ENCODE measurements at places on chromosomes 3 and 15.
A peak's percentile ranks its signal among the peaks of the same experiment; 100 is the strongest.

- DNase-seq: peak; percentile 89
These were observed 10.5 kb downstream of the ACOX2 start for GRCh38 chr3:58526515-58526957.

DNA sequence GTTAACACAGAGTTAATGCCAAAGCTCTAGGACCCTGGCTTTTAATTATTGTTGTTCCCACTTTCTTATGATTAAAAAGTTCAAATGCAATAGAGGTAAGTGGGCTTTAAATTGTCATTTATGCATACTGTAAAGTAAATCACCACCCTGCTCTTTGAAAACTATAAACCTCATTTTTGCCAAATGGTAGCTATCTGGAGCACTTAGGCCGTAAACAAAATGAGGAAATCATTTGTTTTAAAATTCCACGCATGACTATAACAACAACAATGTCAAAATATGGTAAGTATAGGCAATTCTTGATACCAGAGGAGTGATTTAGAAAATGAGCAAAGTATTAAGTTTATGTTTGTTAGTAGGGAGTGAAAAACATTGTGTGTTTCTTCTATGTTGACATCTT is 1.8 kb downstream of the UNC13C start:
- DNase-seq: no peak

DNA sequence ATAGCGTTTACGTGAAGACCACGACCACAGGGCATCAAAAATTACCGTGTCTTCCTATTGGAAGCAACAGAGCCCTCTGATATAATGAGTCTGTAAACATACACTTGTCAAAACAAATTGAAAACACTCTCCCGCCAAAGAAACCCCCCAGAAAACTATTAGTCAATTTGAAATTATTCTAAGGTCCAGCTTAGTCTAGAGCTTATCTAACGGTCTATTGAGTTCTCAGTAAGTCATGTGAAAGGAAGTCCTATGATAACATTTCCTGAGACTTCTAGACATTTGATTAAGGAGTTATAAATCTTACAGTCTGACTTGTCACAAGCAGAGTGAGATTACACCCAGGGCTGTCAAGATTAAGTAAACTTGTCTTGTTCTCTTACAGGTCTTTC is 356.3 kb downstream of the FOXP1 start:
- no peak for DNase-seq

DNA sequence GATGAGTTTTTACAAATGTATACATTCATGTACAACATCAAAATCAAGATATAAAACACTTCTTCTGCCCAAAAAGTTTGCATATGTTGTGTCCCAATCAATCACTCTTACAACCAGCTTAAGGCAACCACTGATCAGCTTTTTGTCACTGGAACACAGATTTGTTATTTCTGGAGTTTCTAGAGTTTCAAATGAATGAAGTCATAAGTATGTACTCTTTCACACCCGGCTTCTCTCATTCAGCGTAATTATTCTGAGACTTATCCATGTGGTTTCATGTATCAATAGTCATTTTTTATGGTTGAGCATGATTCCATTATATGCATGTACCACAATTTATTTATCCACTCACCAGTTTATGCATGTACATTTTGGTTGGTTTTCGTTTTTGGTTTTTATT is 53.0 kb upstream of the CORO2B start:
- DNase-seq: no peak

GRCh38 chr3:191399918-191400317 is 61.0 kb upstream of the PYDC2 start:
- DNase-seq: no peak

GRCh38 chr3:79233431-79234060 is 534.3 kb downstream of the ROBO1 start:
- no peak for DNase-seq

- DNase-seq: no peak
These were observed 139.7 kb upstream of the HES1 start for GRCh38 chr3:193996221-193996620.

DNA sequence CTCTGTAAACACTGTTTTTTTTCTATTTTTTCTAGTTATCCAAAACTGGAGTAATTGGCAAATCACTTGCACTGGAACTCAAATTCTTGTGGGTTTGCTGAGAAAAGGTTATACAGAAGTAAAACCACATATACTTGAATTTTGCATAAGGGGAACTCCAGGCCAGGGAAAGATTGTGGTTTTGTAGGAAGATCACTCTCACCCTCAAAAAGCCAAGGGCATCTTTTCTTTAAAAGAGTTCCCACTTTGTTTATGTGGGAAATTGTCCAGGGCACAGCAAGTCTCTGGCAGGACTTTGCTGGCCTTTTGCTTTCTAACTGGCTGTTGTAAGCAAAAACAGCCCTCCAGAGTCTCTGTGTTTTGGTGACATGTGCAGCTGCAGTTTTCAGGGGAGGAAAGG is 340.3 kb upstream of the RBMS3 start:
- peak; percentile 87 for DNase-seq

- DNase-seq: no peak
These were observed 15.4 kb downstream of the RAB6B start for GRCh38 chr3:133880287-133880686.

- DNase-seq: no peak
These were observed 33.1 kb downstream of the GRK7 start for GRCh38 chr3:141796081-141796888.

DNA sequence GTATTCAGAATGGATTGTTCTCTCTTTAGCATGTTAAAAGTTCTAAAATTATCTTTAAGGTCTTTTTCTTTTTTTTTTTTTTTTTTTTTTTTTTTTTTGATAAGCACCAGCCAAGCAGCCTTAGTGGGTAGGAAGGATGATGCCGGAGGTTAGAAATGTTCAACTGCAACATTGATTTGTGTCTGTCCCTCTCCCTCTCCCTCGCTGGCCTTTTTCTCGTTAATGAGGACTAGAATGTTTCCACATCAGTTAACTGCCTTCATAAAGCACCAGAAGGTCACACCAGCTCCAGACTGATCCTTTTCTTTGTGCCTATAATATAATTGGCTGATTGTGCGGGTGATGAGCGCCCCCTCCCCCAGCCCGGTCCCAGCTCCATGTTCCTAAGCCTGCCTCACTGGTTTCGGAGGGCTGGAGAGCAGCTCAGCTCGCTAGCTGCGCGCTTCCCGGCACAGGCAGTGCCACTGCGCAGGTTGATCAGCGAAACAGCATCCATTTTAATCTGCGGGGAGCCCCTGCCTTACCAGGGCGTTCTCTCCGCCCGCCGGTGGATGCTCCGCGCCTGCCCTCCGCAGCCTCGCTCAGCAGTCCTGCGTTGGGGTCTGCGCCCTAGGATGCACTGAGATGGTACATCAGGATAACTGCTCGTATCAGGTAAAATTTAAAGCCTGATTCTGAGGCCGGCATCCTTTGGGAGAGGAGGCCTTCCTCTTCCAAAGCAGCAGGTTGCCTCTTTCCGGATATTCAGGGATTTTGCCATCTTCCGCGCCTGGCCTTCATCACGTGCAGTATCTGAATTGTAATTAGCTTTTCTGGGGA is 148.9 kb upstream of the IL12A start:
- DNase-seq: no peak

DNA sequence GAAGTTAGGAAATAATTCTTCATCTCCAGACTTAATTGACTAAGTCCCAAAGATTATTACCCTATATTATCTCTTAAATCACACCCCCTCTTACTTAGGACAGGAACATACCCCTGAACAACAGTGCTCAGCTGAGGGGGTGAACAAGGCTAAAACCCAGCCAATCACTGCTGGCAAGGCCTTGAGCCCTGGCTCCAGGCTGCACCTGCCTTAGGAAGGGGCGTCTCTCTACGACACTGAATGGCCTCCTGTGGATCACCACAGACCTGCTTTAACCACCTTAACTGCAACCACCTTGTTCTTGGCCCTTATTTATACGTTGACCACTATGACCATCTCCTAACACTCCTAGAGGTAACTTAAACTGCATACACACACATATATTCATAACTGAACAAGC is 267.4 kb upstream of the THBS1 start:
- no peak for DNase-seq

All from M059J (cell line).